ENCODE measurements at places on chromosomes 13 and 19.

- no peak for DNase-seq
Observed at GRCh38 chr13:106090001-106090400, 445.5 kb downstream of the EFNB2 start.

DNA sequence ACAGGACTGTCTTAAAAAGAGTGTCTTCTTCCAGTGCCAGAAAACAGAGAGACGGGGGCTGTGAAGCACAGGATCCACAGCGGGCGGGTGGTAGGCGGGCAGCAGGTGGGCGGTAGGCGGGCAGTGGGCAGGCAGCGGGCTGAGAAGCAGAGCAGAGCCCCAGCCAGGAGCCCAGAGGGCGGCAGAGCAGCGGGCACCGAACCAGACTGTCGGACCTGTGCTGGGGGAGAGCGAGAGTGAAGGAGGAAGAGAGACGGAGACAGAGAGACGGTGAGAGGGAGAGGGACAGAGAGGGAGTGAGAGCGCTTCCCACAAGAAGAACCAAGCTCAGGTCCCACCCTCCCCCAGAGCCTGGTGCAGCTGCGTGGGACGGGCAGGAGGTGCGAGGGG lies 30.3 kb downstream of the RASA3 start:
- DNase-seq = no peak

DNA sequence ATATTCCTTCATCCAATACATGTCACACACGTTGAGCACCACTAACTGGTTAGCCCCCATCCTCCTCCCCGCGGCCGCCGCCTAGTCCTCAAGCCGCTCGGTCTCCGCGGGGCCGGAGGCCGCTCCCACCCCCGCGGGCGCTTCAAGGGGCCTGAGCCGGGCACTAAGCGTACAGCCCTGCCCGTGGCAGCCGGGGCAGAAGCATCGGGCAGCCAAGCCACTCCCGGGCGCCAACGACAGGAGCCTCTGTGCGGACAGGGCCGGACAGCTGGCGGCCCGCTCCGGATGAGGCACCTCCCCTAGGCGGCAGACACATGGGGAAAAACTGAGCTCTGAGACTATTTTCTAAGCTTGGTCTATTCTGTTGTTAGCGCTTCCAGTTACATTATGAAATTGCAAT lies 2.8 kb upstream of the ZNF543 start:
- DNase-seq = no peak

- DNase-seq = peak; percentile 43
Observed at GRCh38 chr13:45837111-45837510, 14.4 kb downstream of the SIAH3 start.

- DNase-seq = no peak
Observed at GRCh38 chr13:43664700-43665191, 122.0 kb downstream of the ENOX1 start.

- peak; percentile 78 for DNase-seq
Observed at GRCh38 chr19:4811328-4812131, 20.0 kb downstream of the TICAM1 start.

DNA sequence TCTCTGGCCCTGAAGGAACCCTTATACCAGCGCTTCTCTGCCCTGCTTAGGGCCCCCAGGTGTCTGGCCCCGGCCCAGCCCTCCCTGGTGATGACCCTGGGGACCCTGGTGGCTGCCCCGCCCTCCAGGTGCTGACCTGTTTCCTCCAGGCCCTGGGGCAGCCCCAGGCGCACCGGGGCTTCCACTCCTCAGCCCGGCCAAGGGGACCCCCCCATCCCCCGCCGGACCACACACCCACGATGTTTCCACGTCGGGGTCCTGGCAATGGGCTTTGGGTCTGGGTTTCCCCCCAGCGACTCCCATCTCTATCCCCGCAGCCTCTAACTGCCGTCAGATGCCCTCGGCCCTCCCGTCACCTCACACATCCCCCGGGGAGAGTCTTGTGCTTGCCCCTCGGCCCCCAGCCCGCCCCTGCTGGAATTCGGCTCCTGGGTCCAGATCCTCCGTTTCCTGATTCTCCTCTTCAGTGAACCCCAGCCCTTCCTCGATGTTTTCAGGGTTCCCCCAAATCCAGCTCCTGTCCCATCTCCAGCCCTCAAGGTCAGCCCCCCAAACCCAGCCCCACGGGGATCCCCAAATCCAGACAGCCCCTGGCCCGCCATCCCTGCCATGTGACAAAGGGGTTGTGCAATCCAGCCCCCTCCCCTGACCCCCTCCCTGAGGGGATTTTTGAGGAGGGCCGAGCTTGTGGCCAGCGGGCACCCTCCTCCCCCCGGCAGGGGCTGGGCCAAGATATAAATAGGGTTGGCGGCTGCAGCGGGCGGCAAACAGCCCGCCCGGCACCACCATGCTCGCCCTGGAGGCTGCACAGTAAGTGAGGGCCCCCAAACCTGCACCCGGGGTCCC lies at the start of gene SPIB:
Gene SPIB (plus strand): TSS at position 763 of the 846 bp plus-strand sequence. CDS start 25 bp downstream, at position 788.
- no peak for DNase-seq

DNA sequence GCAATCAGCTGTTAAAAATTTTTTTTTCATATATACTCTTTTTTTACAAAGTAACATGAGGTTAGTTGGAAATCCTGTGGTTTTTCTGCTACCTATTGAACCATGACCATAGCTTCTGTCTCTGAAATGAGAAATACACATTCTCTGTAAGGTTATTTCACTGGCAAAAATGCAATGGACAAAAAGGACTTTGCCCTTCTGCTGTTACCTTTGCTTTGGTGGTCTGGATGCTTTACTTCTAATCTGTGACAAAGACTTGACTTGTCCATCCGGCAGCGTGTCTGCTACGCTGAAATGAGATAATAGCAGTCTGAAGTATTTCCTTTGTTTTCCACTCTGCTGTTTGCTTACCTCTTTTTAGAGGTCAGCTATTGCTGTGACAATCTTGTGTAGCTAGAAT lies 412.8 kb downstream of the SLITRK6 start:
- DNase-seq = no peak

- no peak for DNase-seq
Observed at GRCh38 chr13:25111585-25111956, 15.6 kb downstream of the PABPC3 start.
